Activated CD4-positive, alpha-beta T cell treated with anti-CD3 and anti-CD28 coated beads, Interleukin-10, Interleukin-2, amounts not matched to agents 100 ng/mL and 50 ng/mL, durations not matched to agents 16 hours and 8 hours (primary cell): ENCODE measurements at places on chromosomes 11 and 22.

- no peak for DNase-seq
Observed at GRCh38 chr22:44399906-44400762, 87.4 kb upstream of the SHISAL1 start.

GRCh38 chr22:28029201-28029948 lies 110.3 kb upstream of the PITPNB start:
- no peak for DNase-seq

- DNase-seq, result no peak
Observed at GRCh38 chr11:134642206-134642605, 230.2 kb upstream of the B3GAT1 start.

DNA sequence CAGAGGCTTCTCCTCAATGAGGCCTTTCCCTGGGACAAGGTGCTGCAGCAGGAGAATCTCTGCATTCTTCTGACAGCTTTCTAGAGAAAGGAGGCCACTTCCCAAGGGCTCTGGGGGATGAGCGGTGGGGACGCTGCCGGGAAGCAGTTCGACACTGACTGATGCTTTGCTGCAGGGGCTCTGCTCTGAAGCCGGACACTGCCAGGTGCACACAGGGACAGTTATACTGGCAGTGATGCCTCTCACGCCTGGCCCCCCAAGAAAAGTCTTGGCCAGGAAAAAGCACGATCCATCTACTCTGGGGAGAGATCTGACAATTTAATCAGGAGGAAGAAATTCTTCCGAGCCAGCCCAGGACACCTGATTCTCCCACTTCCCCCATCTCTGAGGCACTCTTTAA lies 456.9 kb downstream of the OPCML start:
- no peak for DNase-seq

GRCh38 chr11:122796128-122796717 lies 42.1 kb upstream of the CRTAM start:
- DNase-seq, result peak; percentile 63

DNA sequence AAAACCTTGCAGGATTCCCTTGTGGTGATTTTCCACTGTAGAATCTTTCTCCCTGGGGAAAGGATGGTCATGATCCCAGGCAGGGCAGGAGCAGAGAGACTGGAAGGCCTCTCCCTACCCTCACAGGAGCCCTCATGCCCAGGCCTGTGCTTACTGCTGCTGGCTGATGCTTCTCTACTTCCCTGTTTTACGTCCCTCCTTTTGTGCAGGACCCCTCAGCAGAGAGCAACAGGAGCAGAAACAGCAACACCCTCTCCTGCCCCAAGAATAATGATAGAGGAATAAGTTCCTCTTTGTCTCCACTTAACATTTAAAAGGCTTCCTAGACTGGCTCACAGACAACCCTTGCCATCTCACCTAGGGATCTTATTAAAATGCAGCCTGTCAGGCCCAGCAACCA lies 3.6 kb downstream of the ISX start:
- no peak for DNase-seq
